Memory B cell (primary cell): ENCODE measurements at places on chromosomes 4 and X.

DNA sequence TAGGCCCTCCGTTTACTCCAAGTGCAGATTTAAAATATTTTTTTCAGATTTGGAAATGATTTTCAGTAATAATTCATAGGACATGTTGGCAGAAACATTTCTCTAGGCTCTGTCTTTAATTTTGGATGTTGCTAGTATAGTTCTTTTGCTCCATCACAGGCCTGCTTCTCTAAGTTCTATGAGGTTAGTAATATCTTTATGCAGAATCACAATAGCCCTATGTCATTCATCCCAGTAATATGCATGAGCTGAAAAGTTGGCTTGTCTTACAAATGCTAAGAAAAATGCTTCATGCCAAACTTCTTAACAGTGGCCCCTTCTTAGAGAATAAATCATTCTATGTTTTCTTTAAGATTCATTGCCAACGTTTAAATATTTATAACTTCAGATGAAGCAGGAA is 148.3 kb upstream of the TLL1 start:
- H3K4me3 ChIP-seq: no peak overlapping the region
- DNase-seq: no peak
- H3K4me1 ChIP-seq: no peaks in the 10 kb centered on the region
- H3K27ac ChIP-seq: no peak overlapping the region
- H3K36me3 ChIP-seq: no peaks in the 10 kb centered on the region

GRCh38 chr4:125432078-125432477 is 117.3 kb downstream of the FAT4 start:
- H3K4me1 ChIP-seq: no peaks in the 10 kb centered on the region
- H3K27ac ChIP-seq: no peak overlapping the region
- DNase-seq: no peak
- no peak overlapping the region for H3K4me3 ChIP-seq
- no peaks in the 10 kb centered on the region for H3K36me3 ChIP-seq
- H3K27me3 ChIP-seq: no peaks in the 10 kb centered on the region

DNA sequence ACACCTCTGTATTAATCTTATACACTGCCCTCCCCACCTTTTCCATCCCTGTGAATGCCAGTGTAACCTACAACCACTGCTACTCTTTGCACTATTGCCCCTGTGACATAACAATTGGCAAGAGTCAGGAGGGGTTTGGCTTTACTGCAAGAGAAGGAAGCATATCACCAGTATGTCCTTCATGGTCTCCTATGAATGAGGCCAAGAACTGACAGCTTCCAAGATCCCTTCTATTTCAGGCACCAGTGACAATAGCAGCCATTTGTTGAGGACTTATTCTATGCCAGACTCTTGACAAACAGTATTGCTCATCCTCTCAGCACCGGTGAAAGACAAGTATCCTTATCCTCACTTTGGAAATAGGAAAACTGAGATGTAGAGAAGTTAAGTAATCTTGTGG is 363.9 kb downstream of the MID1IP1 start:
- no peaks in the 10 kb centered on the region for H3K36me3 ChIP-seq
- H3K4me1 ChIP-seq: peaks cover 11% of the 10 kb centered on the region
- H3K4me3 ChIP-seq: no peak overlapping the region

GRCh38 chr4:85669204-85669603 is 194.3 kb downstream of the ARHGAP24 start:
- peak overlapping the region; percentile 76 for H3K27ac ChIP-seq
- H3K27me3 ChIP-seq: no peaks in the 10 kb centered on the region
- no peak for DNase-seq
- H3K36me3 ChIP-seq: peaks cover 26% of the 10 kb centered on the region
- H3K4me3 ChIP-seq: peak overlapping the region; percentile 13

- peaks cover 4% of the 10 kb centered on the region for H3K36me3 ChIP-seq
- H3K27ac ChIP-seq: no peak overlapping the region
- H3K4me1 ChIP-seq: peaks cover 18% of the 10 kb centered on the region
Measured at GRCh38 chr4:73222466-73223257, 35.9 kb downstream of the ANKRD17 start.

GRCh38 chr4:118783887-118784286 is 52.0 kb downstream of the SEC24D start:
- no peak overlapping the region for H3K27ac ChIP-seq
- no peak for DNase-seq
- no peaks in the 10 kb centered on the region for H3K4me1 ChIP-seq
- H3K36me3 ChIP-seq: peaks cover 10% of the 10 kb centered on the region

GRCh38 chr4:118790544-118790943 is 45.4 kb downstream of the SEC24D start:
- H3K36me3 ChIP-seq: peaks cover 4% of the 10 kb centered on the region
- no peaks in the 10 kb centered on the region for H3K27me3 ChIP-seq
- no peak for DNase-seq
- no peak overlapping the region for H3K27ac ChIP-seq

- DNase-seq: no peak
- H3K4me1 ChIP-seq: no peaks in the 10 kb centered on the region
- no peak overlapping the region for H3K4me3 ChIP-seq
- H3K36me3 ChIP-seq: no peaks in the 10 kb centered on the region
- no peaks in the 10 kb centered on the region for H3K27me3 ChIP-seq
Measured at GRCh38 chrX:18394477-18394876, 30.9 kb upstream of the CDKL5 start.

DNA sequence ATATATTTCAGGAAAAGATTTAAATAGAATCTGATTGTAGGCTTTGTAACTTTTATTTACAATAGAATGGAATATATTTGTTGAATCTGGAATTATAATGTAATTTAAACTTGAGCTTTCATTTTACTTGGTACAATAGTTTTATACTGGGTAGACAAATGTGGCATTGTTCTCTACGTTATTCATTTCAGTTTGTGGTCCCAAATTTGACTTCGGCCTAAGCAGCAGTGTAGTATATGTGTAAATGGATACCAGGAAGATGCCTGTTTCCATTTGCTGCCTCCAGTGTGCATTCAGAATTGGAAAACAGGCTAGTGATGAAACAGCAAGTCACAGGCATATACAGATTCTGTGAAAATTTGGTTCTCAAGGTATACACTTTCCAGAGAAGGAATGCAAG is 77.8 kb downstream of the CLDN22 start:
- no peaks in the 10 kb centered on the region for H3K4me1 ChIP-seq
- no peak overlapping the region for H3K4me3 ChIP-seq
- DNase-seq: no peak
- H3K36me3 ChIP-seq: no peaks in the 10 kb centered on the region
- peaks cover 9% of the 10 kb centered on the region for H3K27me3 ChIP-seq

DNA sequence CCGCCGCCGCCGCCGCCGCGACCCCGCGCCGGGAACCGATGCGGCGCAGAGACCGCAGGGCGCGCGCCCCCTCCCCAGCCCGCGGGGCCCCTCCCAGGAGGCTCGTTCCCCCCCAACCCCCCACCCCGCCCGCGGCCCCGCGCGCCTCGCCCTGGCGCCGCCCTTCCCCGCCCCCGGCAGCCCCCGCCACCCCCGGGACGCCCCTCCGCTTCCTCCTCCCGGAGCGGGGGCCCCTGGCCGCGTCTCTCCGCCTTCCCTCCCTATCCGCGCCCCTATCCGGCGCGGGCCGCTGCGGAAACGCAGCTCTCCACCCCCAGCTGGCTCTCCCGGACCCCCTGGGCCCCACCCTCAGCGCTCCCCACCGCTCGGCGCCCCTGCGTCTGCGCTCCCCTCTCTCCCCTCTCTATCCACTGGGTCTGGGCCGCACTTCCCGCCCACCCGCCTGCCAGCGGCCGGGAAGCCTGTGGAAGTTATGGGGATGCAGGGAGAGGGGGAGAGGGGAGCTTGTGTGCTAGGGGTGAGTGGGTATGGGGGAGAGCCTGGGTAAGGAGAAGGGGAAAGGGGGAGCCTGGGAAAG is at the start of gene TMEM271:
Gene TMEM271, minus strand, starts transcription at position 51 of the 577 bp plus-strand sequence. CDS start 233 bp downstream, outside the sequence.
- peak within 1 kb of the TSS; percentile 49 for H3K4me3 ChIP-seq
- H3K36me3 ChIP-seq: peaks cover 7% of the 10 kb centered on the region

DNA sequence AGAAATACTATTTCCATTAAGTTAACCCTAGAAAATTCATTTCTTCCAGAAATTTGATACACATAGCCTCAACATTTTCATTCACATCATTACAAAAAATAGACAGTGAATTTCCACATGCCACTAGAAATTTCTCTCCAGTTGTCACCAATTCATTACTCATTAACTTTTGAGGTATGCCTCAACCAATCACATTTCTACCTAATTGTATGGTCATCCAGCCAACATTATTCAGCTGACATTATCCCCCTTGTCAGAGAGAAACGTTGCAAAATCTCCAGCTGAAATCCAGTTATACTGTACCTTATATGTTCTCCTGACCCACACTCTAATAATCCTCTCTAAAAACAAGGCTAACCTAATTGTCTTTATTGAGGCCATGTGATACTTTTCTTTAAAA is 24.8 kb downstream of the FRYL start:
- H3K27ac ChIP-seq: no peak overlapping the region
- peaks cover 14% of the 10 kb centered on the region for H3K36me3 ChIP-seq
- no peaks in the 10 kb centered on the region for H3K27me3 ChIP-seq
- H3K4me3 ChIP-seq: no peak overlapping the region
- H3K4me1 ChIP-seq: peaks cover 40% of the 10 kb centered on the region
